ENCODE measurements at places on chromosomes 7 and 10. TPM values are rescaled to one million over a fixed set of nuclear protein-coding genes. Genes with fewer than 3 reads are reported as not detected.

GRCh38 chr10:59907537-59907917 is 1.2 kb upstream of the CCDC6 start:
- no peak for DNase-seq

DNA sequence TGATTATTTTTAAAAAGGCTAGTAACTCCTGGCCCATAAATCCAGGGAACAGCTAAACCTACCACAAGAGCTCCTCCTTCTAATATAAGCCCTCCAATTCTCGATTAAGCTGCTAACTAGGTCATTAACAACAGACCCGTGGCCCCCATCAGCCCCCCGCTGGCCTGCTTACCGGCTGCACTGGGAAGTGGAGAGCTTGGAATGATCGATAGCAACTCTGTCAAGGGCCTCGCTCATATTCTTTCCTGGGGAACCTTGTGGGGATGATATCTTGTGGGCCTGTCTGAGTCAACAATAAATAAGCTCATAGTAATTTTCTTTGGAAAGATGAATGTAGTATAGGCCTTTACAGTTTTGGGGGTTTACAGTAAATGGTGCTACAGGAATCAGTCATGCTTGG is 353.5 kb downstream of the TCERG1L start:
- no peak for DNase-seq

- DNase-seq = no peak
Observed at GRCh38 chr7:142438235-142438922, 180.5 kb upstream of the PRSS58 start.

DNA sequence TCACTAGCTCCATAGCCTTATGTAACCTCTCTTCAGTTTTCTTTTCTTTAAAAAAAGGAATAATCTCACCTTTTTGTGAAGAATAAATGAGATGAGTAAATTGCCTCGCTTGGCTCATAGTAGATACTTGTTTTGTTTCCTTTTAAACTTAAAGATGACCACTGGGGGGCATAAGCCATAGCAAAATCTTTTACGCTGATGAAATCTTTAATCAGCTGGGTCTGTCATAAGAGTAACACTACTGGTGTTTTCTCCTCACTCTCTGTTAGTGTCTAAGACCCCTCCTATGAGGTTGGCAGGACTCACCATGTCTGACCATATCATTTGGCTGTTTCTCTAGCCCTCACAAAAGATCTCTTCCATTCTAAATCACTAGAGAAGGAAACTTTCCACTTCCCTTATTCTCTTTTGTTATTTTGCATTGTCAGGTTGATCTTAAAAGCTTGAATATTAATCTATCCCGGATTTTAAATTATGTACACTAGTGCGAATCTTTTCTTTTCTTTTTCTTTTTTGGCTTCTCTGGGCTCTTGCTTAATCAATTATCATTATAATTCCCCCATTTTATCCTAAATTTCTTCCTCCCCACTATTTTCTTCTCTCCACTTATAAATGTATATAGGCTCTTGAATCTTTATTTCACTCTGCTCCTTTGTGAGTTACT is 12.5 kb downstream of the STAG3 start:
- DNase-seq = no peak

GRCh38 chr10:135601-136464 is 578 bp downstream of the ZMYND11 start:
- peak; percentile 47 for DNase-seq

DNA sequence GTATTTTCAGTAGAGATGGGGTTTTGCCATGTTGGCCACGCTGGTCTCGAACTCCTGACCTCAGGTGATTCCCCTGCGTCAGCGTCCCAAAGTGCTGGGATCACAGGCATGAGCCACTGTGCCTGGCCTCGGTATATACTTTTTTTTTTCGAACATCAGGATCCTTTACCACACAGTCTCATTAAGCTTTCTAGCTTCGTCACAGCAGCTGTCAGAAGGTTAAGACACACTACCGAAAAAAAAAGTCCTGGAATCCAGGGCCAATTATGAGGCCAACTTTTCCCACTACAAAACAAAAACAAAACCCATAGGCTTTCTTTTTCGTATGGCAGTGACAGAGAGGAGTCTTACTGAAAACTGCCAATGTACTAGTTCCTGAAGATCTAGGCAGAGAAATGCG is 30.7 kb downstream of the ZC3HC1 start:
- DNase-seq = no peak

DNA sequence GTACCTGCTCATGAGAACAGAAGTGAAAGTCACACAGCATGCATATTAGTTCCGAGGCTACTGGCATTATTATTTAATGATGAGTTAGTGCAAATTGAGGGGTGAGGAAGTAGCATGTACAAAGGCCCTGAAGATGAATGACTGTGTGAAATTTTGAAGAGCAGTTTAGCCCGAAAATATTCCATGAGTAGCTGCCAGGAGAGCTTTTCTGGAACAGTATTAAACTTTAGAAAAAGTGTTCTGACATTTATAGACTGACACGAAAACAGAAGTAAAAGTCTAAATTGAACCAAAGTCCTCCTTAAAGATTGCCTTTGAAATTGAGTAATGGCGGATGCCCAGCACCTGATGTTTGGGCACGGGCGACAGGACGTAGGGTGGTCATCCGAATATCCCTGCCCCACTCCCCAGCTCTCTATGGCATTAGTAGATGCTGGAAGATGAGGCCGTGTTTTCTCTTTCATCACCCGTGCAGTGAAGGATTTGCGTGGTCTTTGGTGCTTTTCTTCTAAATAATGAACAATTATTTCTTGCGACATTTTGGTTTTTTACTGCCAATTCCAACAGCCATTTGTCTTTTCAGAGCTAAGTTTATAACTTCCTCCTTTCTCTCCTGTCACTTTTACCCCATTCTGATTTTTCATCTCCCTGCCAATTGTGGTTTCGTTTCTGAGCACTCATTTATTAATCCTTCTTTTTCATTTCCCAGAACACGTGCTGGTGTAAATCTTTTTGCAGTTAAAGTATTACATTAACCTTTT is 192.6 kb downstream of the MGMT start:
- DNase-seq = no peak

DNA sequence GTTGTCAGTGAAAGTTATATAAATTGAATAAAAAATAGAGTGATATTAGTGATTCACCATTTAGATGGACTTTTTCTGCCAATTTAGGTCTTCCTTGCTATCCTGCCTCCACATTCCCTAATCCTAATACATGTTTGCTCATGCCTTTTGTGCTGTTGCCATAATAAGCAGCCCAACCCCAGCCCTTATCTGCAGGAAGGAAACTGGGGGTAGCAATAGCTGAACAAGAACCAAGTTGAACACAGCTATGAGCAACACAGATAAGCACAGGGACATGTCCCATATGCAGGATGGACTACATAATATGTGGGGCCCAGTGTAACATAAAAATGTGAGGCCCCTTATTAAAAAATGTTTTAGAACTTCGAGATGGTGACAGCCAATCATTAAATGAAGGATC is 91.2 kb upstream of the AHR start:
- DNase-seq = no peak

DNA sequence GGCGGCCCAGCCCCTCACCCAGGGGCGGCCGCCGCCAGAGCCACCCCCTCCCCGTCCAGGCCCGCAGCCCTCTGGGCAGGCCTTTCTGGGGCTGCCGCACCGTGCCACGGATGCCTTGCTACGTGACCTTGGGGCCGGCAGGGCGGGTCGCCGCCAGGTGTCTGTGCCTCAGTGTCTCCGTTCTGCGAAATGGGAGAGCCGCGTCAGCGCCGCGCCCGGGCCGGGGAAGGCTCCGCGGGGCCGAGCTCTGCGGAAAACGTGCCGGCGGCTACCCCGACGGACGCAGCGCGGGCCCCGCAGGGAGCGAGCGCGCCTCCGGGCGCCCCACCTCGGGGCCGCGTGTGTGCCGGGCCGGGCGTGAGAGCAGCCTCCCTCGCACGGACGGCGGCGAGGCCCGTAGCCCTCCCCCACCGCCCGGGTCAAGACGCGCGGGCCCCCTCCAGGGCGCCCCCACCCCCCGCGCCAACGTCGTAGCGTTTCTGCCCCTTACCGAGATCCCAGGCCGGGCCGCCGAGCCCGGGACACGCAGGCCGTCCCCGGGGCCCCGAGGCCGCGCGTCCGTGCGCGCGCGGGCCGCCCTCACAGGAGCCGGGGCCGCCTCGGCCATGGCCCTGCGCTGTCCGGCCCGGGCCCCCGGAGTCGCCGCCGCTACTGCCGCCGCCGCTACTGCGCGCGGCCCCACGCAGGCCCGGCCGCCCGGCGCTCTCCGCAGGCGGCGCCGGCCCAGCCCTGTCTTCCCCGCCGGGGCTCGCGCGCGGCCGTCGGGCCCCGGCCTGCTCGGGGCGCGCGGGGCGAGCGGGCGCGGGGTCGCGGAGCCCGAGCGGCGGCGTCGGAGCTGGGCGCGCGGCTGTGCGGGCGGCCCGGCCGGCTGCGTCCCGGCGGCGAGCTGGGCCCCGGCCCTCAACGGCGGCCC is 1.1 kb downstream of the ZNF777 start:
- peak; percentile 26 for DNase-seq

DNA sequence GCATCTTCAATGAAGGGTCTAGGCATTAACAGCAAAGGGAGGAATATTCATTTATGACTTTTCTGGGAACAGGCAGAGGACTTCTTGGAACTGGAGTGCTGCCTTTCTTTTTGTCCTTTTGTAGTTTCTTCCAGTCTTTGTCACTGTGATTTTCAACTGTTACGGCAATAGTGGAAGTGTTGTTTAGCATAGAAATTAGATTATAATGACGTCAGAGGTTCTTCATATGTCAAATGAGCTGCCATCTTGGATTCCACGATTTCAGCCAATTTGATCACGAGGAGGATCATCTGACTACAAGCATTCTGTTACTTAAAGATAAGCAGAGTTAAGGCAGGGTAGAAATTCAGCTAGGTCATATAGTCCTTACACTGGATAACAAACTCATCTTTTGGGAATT is 239.0 kb downstream of the NEBL start:
- no peak for DNase-seq

DNA sequence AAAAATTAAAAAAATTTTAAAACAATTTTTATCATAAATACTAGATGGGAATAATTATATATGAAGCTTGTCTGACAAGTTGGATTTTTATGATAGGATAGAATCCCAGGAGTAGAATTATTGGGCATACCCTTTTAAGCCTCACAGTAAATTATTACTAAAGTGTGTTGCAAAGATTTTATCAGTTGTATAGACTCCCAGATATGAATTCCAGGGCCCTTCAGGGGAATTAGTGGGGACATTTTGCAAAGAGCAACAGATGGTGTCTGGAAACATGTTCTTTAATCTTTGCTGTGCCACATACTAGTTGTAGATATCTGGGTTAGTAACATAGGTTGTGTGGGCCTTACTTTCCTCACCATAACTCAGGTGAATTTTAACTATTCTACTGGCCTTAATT is 28.7 kb downstream of the ZEB1 start:
- DNase-seq = no peak

DNA sequence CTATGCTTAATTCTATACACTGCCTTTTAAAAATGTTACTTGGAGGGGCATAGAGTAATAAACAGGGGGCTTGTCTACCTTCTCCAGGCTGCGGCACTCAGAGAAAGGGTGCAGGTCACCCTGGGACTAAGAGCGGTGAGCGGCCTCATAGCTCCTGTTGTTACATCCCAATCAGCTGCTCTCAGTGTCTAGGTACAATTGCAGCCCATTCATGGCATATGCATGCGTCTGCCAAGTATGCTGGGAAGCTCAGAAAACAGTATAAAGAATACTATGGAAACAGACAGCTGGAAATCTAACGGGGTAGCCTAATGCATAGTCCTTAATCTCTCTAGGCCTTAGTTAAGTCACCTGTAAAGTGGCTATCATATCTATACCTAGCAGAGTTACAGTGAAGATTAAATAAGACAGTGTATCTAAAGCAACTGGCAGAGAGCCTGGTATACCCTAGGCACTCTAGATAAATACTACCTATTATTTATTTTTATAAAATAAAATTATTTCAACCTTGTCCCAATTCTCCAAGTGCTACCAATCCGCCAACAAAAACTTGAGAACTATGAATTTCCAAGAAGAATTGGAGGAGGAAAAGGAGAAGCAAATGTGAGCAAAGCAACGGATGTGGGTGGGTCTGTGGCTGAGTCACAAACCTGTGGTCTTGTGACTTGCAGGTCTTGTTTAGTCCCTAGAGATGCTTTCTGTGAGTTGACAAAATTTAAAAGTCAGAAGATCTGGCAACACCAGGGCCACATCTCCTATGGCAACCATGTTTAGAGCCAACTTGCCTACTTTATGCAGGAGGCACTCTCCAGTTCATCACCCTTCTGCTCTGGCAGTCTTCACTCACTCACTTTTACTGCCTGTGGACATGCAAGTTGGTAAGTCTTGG is 183.0 kb downstream of the RAPGEF5 start:
- no peak for DNase-seq

- DNase-seq = no peak
Observed at GRCh38 chr10:115942101-115942500, 330.9 kb downstream of the GFRA1 start.

DNA sequence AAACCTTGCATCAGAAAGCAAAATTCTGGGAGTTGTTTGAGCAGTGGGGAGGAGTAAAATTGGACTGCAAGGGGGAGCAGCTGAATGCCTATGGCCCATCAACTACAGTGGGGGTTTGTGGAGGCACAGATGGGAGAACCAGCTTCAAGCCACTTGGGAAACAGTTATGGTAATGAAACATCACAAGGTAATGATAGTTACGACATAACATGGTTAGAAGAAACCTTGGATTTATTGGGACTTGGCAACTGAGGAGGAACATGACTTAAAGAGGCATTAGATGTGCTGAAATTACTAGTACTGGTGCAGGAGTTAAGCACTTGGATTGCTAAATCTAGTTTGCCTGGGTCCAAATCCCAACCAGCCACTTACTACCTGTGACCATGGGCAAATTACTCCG is 868.4 kb downstream of the KCNMA1 start:
- DNase-seq = no peak

DNA sequence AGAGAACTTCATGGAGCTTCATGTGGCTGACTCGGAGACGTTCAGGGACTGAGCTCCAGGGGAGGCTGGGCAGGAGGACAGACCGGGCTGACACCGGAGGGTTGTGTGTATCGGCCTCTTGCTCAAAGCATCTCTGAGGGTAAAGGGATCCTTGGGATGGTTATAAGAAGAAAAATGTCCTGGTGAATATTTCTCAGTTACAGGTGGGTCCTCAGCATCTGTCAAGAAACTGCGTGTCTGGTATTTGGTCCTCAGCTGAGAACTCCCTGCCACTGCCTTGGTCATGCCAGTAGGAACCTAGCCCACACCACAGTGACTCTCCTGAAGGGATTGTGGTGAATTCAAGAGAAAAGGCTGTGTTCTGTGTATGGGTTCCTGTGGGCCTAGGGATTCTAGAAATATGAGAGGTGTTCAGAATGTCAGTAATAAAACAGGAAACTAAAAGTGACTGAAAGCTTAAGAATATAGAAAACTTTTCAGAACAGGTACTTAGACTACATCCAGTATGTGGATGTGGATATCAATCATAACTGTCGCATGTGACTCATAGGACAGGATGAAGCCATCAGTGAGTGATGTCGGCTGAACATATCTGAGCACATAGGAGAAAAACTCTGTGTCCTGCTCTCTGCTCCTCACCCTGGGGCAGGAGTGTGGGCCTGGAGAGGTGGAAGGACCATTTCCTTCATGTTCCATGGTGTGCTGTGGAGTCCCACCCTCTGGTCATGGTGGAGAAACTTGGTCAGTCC is 28.4 kb downstream of the MBL2 start:
- no peak for DNase-seq

TNRC18 gene
- total RNA-seq = 64.9 TPM

PPP1R3C gene
- 19.6 TPM for total RNA-seq

MINDY4 gene
- total RNA-seq = 9.8 TPM

SPOCK2 gene
- total RNA-seq = 118 TPM

EN2 gene
- total RNA-seq = 11.9 TPM

PON1 gene
- not detected for total RNA-seq

GIMAP1 gene
- total RNA-seq = 0.82 TPM

DNAH11 gene
- 6.9 TPM for total RNA-seq

All from cerebellum (tissue), 4 donors.